NCI-H1417 (cell line): ENCODE measurements at places on chromosomes 13 and 19.

- peak; percentile 84 for DNase-seq
Measured at GRCh38 chr13:111114362-111115060, 599 bp upstream of the ARHGEF7 start.

DNA sequence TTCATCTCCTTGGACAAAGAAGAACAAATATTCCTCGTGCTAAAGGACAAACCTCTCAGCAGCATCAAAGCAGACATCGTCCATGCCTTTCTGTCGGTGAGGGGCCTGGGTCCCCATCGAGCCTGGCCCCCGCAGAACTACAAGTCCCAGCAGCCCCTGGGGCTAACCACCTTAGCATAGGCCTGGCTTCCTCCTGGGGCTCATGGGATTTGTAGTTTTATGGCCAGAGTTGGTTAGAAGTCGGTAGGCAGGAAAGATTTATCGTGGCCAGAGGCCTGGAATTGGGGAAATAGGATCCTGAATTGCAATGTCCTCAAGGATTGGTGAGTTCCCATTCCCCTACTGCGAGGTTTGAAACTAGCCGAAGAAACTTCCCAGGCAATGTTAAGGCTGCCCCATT, 19.6 kb downstream of the TMEM150B start:
- peak; percentile 42 for DNase-seq

GRCh38 chr19:46014941-46015686, 7.7 kb downstream of the PGLYRP1 start:
- DNase-seq, result peak; percentile 92

- DNase-seq, result no peak
Measured at GRCh38 chr19:28526038-28526437, 686.9 kb downstream of the UQCRFS1 start.

DNA sequence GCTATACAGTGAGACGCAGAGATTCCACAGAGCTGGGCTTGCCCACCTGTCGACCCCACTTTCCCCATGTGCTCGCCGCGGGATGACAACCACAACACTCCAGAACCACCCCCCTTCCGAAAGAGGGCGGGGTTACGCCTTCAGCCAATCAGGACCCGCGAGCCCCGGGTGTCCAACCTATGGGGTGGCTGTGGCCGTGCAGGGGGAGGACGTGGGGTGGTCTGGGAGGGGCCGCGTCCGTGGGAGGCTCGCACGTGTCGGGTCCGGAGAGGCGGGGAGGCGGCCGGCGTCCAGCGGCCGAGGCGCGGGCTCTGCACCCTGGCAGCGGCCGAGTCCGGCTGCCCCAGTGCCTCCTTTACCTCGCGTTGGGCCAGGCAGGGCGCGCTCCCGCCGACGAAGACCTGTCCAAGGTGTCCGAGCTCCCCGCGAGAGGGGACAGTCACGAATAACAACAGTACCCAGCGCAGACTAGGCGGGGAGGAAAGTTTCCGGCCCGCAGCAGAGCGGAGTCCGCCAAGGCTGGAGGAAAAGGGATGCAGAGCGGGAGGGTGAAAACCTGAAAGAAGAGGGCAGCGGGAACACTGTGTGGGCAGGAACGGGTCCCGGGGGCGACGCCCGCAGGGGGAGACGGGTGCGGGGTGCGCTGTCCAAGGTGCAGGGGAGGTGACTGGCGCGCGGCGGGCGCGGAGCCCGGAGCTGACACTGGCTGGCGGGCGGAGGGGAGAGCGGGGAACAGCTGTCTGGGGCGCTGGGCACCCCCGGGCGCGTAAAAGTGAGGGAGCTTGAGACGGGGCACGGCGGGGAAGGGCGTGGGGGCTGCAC, 911 bp downstream of the ENOX1 start:
- peak; percentile 87 for DNase-seq

DNA sequence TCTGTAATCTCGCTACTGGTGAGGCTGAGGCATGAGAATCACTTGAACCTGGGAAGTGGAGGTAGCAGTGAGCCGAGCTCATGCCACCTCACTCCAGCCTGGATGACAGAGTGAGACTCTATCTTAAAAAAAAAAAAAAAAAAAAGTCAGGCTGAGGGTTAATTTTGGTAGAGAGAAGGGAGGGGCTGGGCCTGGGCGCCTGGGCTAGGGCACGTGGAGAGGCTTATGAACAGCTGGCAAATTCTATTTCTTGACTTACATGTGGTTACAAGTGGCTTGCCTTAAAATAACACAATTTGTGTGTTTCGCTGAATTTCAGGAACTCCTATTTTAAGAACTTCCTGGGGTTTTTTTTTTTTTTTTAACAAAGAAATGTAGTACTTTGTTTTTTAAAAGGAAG, 47.6 kb upstream of the MAP3K10 start:
- DNase-seq, result no peak

- DNase-seq, result no peak
Measured at GRCh38 chr13:46468570-46469463, 81.8 kb upstream of the RUBCNL start.

GRCh38 chr19:43754253-43754502, 584 bp downstream of the SMG9 start:
- DNase-seq, result no peak

GRCh38 chr13:23965346-23965745, 68.0 kb upstream of the C1QTNF9B start:
- DNase-seq, result no peak

DNA sequence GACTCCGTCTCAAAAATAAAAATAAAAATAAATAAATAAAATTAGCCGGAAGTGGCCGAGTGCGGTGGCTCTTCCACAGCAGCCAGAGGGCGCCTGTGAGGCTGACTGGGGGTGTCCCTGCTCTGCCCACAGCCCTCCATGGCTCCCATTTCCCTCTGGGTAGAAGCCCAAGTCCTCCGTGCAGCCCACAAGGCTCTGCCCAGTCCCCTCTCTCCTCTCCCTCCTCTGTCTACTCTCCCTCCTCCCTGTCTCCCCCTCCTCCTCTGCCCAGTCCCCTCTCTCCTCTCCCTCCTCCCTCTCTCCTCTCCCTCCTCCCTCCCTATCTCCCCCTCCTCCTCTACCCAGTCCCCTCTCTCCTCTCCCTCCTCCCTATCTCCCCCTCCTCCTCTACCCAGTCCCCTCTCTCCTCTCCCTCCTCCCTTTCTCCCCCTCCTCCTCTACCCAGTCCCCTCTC, 20.4 kb downstream of the MISP start:
- DNase-seq, result peak; percentile 40

GRCh38 chr13:95284436-95284835, 16.8 kb downstream of the ABCC4 start:
- DNase-seq, result no peak

DNA sequence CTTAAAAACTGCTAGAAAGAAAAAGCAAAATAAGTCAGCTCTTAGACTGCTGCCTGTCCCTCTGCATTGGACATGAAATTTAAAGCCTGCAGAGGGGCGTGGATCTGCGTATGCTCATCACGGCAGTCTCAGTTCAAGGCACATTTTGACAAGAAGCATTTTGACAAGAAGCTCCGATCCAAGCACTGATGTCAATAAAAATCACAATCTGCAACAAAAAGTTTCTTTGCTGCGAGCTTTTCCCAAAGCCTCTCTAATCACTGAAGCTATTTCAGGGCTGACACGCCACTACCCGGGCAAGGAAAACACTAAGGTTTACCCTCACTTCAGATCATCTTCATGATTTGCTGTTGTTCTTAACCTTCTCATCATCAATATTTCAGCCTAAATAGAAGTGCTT, 7.4 kb downstream of the DCUN1D2 start:
- no peak for DNase-seq

DNA sequence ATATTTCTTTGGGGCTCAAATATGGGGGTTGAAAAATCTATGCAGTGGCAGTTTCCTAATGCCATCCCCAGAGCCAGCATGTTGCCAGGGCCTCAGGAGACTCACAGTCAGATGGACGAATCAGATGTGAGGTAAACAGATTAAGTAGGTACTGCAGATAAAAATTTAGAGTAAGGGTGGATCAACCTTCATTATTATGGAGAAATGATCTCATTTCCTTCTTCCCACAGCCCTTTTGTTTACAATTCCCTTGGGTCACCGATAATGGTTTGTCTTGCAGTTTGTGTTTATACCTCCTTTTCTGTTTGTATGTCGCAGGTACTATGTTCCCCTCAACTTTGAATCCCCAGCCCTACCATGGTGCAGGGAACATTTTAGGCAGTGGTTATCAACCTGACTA, 20.0 kb downstream of the DIAPH3 start:
- no peak for DNase-seq

DNA sequence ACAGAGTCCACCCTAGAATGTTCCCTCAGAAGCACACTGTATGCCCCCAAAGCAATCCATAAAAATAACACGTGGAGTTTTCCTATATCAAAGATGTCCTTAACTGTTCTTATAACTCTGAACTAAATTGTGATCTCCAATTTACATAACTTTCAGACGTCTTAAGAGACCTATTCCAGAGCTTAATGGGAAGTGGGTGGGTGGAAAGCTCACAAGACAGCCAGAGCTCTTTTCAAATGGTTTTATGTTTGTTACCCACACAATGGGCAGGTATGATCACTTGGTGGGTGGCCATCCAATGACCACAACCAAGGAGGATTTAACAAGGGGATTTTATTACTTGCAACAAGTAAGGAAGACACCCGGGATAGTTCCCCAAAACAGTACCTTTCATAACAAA, 81.7 kb downstream of the LRRC63 start:
- no peak for DNase-seq

- DNase-seq, result peak; percentile 59
Measured at GRCh38 chr13:110819203-110820014, 95.5 kb downstream of the ANKRD10 start.

DNA sequence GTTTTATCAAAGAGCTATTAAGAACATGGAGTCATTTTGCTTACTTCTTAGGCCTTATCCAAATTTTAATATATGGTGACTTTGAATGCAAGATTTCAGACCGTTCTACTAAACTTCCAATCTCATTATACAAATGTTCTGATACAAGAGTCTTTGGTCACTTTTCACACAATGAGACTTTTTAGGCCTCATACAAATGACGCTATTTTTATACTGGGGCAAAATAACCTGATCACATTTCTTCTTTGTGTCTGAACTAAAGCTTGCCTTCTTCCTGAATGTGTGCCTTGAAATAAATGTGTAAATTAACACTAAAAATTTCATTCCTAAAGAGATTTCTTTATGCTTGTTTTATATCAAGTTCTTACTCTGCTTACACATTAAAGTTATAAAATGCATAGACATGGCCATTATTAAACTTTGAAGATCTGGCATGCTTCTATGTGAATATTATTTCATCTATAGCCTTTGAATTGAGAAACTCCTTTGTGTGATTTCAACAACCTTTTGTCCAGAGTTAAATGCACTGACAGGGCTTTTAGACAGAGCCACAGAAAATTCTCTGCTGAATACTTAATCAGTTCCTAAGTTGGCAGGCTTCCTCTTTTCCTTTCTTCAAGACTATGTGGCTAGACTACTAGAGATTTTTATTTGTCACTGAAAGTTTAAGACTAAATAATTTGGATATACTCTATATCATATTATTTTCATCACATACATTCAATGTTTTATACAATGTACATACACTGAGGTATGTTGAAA, 86.1 kb downstream of the EDNRB start:
- DNase-seq, result no peak

DNA sequence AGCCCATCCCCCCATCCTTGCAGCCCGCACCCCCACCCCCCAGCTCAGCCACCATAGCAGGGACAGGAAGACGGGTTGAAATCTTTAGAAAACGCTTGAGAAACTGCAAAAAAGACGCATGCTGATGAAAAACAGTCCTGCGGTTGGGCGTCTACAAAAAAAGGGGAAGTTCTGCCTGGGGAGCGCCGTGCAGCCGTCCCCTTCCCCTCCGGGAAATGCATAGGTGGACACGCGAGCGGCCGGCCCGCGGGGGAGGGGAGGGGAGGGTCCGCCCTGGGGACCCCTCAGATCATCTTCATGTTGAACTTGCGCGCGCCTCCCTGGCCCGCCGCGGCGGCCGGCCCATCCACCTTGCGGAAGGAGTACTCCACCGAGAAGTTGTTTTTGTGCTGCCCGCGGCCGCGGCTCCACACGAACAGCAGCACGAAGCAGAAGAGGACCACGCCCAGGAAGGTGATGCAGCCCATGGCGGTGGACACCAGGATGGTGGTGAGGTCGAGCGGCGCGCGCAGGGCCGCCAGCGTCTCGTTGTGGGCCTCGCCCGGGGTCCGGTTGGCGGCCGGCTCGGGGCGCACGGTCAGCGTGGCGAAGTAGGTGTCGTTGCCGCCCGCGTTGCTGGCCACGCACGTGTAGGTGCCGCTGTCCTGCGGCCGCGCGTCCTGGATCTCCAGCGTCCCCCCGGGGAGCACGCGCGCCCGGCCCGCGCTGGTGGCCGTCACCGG, 7.9 kb upstream of the PEAK3 start:
- DNase-seq, result no peak

DNA sequence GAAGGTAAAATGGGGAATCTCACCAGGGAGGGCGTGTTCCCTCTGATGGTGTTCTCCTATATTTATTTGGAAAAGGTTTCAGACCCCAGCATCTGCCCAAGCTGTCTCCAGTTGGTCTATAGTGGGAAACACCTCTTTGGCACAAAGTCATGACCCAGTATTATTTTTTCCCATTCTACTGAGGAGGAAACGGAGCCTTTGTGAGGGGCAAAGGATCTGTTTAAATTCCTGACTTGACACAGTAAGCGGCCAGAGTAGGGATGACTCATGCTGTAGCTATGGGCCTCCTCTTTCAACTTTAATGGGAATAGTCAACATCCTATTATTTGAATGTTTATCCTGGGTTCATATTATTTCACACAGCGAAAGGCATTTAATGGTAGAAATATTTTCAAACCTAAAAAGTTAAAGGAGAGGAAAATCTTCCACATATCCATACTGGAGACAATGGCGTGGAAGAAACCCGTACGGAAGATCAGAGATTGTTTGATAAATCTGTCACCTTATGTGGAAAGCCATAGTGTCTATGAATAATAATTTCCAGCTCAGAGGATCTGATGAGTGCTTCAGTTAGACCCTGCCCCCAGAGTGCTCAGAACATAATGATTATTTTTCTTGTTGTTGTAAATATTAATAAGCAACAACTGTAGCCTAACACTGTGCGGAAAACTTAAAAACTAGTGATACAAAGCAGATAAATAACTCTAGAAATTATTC, 126.0 kb downstream of the FOXO1 start:
- DNase-seq, result no peak

- DNase-seq, result no peak
Measured at GRCh38 chr19:4391701-4392483, 8.5 kb downstream of the SH3GL1 start.

GRCh38 chr19:39768786-39769185, 9.9 kb upstream of the LEUTX start:
- DNase-seq, result peak; percentile 8
